ENCODE measurements at places on chromosomes 16 and 17.

- DNase-seq = no peak
These were observed 27.2 kb upstream of the WWOX start for GRCh38 chr16:78072275-78072674.

DNA sequence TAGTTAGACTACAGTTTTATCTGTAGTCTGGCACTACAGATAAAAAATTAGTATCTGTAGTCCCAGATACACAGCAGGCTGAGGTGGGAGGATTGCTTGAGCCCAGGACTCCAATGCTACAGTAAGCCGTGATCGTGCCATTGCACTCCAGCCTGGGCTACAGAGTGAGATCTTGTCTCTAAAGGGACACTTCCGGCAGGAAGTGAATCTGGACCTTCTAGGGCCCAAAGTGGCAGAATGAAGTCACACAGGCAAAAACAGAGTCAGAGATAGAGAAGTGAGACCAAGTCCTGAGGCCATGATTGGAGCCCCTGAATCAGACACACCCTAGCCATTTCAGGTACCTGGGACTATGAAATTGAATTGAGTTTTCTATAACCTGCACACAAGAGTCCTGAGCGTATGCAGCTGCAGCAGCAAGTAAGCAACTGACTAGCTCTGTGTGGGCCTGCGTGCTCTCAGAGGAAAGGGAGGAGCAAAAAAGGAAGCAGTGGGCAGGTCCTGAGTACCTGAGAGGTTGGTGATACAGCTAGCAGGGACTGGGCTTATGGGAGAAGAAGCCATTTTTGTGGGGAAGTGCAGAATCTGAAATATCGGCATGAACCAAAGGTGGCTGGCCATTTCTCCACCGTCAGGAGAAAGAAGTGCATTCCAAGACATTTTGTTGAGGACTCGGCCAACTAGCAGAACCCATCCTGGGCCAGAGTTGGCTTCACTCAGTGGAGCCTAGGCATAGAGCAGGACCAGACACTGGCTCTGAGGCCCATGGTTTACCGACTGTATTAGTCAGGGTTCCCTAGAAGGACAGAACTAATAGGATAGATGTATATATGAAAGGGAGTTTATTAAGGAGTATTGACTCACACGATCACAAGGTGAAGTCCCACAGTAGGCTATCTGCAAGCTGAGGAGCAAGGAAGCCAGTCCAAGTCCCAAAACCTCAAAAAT is 27.2 kb upstream of the BRD7 start:
- DNase-seq = no peak

- DNase-seq = no peak
These were observed 19.9 kb downstream of the ERAL1 start for GRCh38 chr17:28874750-28875149.

DNA sequence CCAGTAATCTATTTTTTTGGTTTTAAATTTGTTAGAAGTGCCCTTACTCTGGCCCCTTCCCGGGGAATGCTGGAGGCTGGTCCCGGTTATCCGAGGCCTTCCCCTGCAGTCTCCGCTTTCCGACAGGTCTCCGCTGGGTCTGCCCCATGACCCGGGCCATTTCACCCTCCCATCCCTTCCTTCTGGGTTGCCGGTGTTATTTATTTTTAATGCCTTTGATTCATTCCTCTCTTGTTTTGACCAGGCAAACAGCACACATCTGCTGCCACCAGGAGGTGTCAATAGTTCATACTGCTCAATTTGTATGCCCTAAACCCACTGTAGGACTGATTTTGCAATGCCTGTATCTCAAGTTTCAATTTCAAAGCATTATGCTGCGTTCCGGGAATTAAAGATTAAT is 113.2 kb upstream of the IRX5 start:
- DNase-seq = no peak

- DNase-seq = no peak
These were observed 102.9 kb upstream of the TMEM97 start for GRCh38 chr17:28216052-28216451.

DNA sequence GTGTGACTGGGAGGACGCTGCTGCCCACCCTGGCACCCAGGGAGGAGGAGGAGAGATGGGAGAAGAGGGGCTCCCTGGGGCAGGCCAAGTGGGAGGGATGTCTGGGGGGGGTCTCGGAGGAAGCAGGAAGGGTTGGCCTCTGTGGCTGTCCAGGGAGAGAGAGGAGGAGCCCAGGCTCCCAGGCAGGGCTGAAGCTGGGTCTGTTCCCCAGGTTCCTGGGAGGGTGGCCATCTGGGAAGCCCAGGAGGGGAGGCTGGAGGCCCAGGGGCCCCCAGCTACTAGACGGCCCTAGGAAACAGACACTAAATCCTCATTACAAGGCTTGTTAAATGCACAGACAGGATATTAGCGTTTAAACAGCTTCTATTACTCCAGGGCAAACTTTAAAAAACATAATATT is 139.8 kb downstream of the ENGASE start:
- no peak for DNase-seq

- DNase-seq = no peak
These were observed 317.6 kb downstream of the SEC14L1 start for GRCh38 chr17:77458202-77459017.

DNA sequence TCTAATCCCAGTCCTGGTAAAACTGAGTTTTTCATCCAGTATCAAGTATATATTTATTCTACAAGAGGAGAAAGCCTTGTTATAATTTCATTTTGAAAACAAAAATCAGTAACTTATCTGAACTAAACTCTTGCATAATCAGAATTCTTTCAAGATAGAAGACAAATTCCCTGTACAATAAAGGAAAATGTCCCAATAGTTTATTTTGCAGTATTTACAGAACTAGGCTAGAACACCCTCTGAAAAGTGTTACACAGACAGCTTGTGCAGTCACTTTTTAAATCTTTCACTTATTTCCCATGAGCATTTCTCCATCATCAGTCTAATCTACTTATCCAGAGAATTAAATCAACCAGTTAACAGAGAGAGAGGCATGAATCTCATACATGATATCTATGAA is 48.5 kb downstream of the SPOP start:
- no peak for DNase-seq

- DNase-seq = peak; percentile 29
These were observed 57.8 kb upstream of the TEX2 start for GRCh38 chr17:64320613-64321553.

GRCh38 chr16:67286441-67287235 is 7.3 kb downstream of the PLEKHG4 start:
- no peak for DNase-seq

DNA sequence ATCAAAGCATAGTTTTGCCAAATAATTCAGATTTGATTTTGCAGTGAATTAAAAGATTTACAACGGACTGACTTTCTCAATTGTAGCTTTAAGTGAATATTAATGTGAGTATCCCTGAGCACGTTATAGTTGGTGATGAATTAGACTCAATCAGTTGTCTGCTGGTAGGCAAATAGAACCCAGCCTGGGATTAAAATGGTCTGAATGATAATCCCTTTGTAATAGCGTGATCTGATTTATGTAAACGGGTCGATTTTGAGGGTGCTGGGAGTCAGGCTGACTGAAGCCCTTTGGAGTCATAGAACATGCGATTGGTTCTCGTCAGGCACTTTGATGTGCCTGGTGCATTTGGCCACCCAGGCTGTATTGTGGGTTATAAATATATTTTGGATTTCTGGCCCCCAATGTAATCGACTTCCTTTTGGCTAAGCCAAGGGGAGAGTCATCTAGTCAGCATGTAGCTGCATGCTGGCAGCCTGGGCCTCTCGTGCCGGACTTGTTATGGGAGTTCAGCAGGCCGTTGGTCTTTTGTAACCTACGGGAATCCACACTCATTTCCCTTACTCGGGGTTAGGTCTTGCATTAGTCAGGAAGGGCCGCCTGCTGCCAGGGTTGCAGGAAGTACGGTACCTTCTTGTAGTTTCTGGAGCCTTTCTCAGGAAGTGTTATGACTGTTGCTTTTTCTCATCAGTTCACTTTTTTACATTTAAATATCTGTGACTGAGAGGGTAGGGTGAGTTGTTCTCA is 5.4 kb downstream of the PGS1 start:
- DNase-seq = no peak

DNA sequence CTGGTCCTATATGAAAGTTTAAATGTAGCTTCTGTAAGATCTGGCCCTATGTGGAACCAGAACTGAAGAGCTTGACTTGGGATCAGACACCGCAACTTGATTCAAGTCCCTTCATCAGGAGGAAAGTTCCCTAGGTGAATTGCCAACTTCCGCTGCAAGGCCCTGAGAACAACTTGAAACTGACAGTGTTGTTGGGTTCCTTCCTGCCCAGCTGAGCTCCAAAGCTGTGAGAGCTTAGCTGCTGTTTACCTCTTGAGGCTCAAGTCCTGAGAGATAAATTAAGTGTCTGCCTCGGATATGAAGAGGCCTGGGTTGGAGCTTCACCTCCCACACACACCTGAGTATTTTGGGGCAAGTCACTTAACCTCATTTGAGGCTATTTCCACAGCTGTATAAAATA is 44.7 kb downstream of the REXO5 start:
- no peak for DNase-seq

GRCh38 chr17:72079700-72080099 is 41.1 kb upstream of the SOX9 start:
- DNase-seq = no peak

GRCh38 chr16:27326738-27327585 is 13.2 kb downstream of the IL4R start:
- DNase-seq = no peak

GRCh38 chr16:30903002-30903401 is 6.6 kb downstream of the CTF1 start:
- DNase-seq = no peak

- DNase-seq = no peak
These were observed 1.5 kb downstream of the CASKIN1 start for GRCh38 chr16:2194852-2195321.

DNA sequence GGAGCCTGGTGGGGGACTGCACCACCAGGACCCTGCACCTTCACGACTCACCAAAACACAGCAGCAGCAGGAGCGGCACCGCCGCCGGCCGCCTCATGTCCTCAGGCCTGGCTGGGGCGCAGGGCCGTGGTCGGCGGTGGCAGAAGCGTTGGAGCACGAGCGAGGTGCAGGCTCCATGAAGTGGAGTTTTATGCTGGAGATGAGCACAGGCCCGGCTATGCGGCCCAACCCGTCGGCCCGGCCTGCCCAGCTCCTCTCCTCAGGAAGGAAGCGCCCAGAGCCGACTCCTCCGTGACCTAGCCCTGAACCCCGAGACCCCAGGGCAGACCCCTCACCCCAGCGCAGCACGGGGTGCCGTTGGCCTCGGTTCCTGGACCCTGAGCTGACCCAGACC is at the start of gene PRSS27:
TSS of gene PRSS27 (minus strand) at position 161 of the 394 bp plus-strand sequence. CDS start at position 97, 64 bp downstream.
- no peak for DNase-seq

DNA sequence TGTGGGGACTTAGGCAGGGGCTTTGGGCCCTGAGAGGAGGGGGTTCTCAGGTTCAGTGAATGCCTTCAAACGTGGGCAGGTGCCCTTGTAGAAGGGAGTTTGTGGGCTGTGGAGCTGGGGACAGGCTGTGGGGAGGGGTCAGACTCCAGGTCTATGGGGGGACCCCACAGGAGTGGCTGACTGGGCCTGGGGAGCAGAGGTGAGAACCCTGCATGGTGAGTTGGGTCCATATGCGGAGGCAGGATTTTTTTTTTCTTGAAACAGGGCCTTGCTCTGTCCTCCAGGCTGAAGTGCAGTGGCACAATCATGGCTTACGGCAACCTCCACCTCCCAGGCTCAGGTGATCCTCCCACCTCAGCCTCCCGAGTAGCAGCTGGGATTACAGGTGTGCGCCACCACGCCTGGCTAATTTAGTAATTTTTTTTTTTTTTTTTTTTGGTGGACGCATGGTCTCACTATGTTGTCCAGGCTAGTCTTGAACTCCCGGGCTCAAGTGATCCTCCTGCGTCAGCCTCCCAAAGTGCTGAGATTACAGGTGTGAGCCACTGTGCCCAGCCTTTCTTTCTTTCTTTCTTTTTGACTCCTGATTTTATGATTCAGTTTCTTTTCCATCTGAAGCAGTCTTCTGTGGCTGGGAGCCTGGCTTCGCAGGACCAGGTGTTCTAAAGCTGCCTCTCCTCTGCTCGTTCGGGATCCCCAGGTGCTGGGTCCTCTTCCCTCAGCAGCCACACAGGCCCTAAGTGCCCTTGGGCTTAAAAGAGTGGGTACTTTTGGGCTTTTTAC is 19.0 kb upstream of the ADCY7 start:
- DNase-seq = no peak

- DNase-seq = peak; percentile 3
These were observed 611.3 kb upstream of the SALL1 start for GRCh38 chr16:51762081-51762996.

- DNase-seq = no peak
These were observed 11.0 kb downstream of the ABHD15 start for GRCh38 chr17:29555840-29556239.

DNA sequence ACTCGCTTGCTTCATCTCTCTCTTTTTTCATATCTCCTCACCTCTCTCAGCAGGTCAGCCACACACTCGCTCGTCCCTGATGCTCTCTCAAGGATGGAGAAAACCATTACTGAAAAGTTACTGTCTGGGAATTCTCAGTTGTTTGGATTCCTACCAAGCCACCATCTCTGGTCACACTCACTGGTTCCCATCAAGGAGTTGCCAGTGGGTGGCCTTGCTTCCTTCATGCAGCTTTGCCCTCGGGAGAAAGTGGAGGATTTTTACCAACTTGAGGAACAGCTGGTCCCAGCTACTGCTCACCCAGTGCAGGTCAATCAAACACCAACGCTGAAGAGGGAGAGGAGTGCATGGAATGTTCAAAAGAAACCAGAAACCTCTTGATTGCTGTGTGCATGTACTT is 25.3 kb downstream of the MEOX1 start:
- DNase-seq = no peak

DNA sequence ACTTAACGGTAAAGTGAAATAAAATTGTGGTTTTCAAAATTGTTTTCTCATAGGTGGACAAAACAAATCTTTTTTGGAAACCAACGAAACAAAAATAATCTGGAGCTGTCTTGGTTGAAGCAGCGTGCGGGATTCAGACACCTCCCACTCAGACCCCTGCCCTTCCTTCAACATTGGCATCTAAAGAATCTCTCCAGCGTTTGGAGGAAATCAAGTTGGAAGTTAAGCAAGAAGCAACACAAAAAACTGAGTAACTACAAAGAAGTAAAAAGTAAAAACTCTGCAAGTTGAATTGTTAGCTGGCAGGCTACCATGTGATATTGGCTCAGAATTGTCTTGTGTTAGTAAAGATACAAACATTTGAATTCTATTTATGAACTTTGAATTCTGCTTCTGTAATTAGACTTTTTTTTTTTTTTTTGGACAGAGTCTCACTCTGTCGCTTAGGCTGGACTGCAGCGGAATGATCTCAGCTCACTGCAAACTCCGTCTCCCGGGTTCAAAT is 361.0 kb upstream of the PMFBP1 start:
- no peak for DNase-seq

GRCh38 chr17:14299280-14300141 is 1.4 kb upstream of the HS3ST3B1 start:
- DNase-seq = no peak

GRCh38 chr17:49603720-49604119 is 28.0 kb downstream of the NXPH3 start:
- no peak for DNase-seq

DNA sequence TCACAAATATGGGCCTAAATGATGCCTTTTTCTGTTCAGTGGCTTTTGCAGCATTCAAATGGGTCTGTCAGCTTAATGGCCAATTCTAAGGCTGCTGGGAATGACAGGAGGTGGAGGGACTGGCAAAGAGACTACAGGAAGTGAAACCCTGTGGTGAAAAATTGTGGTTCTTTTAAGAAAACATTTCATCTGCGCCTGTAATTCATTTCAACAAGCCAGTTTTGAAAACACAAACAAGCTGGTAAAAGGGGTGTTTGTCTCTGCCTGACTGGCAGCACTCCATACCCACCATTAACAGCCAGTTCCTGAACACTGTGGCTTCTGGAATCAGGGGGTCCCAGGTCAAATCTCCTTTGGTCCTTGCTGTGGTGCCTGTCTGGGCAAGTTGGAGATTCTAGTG is 3.6 kb upstream of the KDM8 start:
- no peak for DNase-seq
